ENCODE measurements at places on chromosomes 1 and 21.
A peak's percentile ranks its signal among the peaks of the same experiment; 100 is the strongest.

GRCh38 chr1:25134307-25134706, 98.0 kb downstream of the SYF2 start:
- DNase-seq = no peak

DNA sequence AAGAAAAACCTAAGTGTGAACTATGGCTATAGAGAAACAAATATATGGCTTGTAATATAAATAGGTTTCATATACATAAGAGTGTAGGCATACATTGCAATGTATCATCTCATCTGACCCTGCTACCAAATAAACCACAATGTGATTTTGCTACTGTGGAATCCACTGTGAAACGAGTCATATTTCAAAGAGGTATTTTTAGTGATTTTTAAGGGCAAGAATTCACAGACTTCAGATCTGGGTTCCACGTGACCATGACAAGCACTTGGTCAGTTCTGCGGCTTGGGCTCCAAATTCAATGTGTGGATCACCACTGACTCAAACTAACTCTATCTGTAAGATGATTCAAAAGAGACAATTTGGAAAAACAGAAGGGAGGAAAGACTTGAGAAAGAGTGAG, 147.0 kb upstream of the ERG start:
- no peak for DNase-seq

DNA sequence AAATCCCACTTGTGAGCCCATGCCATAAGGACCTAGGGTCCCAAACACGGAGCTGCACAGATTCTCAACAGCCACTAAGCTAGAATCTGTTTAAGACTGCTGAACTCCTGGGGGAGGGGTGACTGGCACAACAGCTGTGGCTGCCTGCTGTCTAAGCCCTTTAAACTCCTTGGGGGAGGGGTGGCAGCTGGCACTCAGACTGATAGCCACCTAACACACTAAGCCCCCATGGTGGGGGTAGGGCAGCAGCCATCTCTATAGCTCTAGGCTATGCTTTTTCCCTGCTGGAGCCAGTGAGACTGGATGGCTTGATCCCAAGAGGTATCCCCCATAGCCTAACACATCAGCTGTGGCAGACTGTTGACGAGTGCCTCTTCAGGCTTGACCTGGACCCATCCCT, 73.3 kb upstream of the FMO3 start:
- DNase-seq = no peak

- DNase-seq = no peak
Observed at GRCh38 chr1:220824031-220824989, 37.6 kb downstream of the MTARC1 start.

DNA sequence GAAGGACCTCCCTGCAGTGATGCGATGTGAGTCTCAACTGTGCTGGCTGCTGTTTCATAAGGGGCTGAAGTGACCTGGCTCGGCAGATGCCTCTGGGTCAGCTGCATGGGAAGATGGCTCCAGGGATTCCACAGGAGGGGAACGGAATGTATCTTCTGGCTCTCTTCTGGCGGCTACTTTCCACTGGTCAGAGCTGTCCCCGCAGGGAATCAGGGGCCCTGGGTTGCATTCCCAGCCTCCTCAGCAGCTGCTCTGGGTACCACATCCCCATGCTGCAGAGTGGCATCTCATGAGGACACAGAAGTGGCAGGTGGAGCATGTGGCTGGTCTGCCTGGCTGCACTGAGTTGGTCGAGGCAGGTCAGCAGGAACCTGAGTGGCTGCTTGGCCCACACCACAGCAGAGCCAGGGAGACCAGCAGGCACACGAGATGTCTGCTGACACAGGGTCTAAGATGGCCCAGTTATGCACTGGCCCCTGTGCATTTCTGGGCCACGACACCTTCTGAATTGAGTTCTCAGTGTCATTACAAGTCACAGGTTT, 42.8 kb downstream of the POFUT2 start:
- DNase-seq = no peak

GRCh38 chr1:190904091-190904695, 426.5 kb upstream of the BRINP3 start:
- DNase-seq = no peak

GRCh38 chr1:179889589-179889988, 7.5 kb downstream of the TOR1AIP1 start:
- DNase-seq = no peak

GRCh38 chr1:19198820-19199219, 11.2 kb downstream of the UBR4 start:
- DNase-seq = no peak

DNA sequence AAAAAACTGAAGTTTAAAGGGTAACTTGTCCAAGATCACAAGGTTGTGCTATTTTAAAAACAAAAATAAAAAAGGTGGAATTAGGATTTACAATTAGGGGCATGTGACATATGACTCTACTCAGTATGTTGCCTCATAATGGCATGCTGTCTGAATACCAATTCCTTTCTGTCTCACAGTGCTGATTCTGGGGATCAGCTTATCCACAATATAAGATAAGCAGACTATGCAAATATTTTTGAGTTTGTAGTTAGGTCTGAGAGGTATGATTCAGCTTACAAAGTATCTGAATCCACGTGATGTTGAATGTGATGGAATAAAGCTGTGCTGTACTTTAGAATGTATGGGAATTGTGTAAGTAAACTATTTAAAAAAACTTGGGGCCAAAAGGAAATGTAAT, 216.6 kb downstream of the HHIPL2 start:
- DNase-seq = no peak

DNA sequence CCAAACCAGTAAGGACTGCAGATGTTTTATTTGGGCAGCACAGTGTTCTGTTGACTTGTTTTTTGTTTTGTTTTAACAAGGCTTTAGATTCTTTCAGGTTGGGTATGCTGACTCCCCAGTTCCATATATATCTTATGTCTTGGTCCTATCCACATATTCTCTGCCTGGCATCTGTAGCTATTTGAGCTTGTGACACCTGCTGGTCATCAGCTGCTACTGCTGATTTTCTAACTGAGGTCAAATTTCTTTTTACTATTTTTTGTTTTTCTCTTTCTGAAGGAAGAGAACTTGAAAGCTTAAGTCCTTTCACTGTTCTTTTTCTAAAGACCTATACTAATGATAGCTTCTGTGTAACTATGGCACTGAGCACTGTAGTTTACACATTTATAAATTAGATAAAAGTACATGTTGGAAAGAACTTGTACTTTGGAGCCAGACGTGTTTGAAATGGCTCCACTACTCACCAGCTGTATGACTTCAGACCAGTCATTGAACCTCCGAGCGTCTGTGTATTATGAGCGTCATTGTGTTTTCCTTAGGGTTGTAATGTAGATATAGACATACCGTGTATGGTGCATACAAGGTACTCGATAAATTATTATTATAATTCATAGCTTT, 109.4 kb downstream of the NRDC start:
- peak; percentile 25 for DNase-seq

DNA sequence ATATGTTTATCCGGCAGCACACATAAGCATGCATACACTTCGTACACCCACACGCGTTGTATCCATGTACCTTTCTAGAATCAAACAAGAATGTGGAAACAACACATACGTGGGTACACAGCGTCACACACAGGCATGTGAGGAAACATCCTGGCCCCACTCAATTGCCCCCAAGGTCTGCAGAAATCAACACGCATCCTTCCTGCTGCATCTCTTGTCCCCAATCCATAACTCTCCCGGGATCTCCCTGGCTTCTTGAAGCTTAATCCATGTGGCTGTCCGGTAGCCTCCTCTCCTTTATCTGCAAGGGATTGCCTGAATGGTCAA, 5.5 kb upstream of the TBX15 start:
- DNase-seq = no peak

DNA sequence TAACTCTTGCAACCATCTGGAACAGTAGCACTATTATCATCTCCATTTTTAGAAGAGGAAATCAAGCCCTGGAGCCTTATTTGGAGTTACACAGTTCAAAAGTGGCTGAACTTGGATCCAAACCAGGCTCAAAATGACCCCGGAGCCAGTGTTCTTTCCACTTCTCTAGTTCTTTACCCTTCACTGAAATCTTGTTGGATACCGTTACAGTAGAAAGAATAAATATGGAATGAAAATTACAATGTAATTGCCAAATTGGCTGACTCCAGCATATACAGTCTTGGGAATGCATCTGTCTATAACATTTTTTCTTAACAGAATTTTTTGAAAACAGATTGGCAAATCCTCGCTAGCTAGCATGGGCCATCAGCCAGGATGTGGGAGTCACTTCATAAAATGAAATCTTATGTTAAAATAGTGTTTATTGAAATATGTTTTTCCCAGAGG, 261.4 kb downstream of the CTH start:
- no peak for DNase-seq

GRCh38 chr1:107889524-107889923, 75.5 kb downstream of the VAV3 start:
- no peak for DNase-seq

DNA sequence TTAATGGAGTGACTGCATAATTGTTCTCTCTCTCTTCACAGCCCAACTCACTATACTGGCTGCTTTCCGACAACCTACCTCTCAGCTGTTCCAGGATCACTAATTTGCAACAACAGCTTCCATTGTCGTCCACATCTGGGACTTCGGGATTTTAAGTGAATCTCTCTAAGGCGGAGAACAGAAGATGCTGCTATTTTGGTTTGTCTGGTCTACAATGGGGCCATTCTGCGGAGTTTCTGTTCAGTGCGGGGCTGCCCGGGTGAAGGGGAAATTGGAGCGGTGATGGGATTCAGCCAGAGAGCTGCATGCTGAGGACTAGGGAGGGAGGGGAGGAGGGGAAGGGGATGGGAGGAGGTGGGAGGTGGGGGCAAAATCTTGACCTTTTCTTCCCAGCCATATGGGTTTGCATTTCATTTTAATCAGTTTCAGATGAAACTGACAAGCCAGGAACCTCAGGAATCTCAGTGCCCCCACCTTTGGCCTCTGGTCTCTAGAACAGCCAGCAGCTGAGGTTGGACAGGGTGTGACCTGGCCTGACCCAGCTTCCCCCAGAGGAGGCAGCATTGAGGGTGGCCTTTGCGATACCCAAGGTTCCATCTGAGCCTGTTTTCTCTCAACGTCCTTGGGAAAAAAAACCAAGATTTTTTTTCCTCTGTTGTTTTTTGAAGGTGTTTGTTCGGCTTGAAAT, 6.9 kb upstream of the SRP9 start:
- no peak for DNase-seq

DNA sequence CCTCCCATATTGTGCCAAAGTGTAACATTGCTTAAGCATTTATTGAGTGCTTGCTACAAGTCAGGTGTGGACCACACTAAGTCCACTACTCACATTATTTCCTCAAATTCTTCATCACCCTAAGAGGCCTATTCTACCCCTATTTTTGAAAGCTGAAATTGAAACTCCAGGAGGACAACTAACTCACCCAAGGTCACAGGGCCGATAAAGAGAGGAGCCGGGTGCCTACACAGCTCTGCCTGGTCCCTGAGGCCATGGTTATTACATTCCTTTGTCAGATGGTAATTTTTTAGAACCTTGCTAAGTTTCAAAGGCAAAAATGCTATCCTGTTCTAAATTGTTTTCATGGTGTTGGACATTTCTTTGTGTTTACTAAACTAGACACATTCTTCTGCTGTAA, 24.2 kb upstream of the KLHDC8A start:
- no peak for DNase-seq

DNA sequence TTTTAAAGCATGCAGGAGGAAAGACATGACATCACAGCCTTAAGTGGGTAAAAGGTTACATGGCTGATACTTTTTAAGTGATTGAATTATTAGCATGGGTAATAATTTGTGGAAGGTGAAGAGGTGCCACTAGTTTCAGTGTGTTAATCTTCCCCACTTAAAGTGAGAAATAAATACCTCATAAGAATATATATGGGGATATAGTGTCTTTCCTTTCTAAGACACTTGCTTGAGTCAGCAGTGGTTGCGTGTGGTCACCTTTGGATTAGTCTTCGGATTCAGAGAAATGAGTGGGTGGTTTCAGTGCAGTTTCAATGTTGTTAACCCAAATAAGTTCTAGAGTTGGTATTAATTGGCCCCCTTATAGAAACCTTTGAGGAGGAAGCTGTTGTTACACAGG, 94.1 kb downstream of the ADGRL2 start:
- DNase-seq = no peak

DNA sequence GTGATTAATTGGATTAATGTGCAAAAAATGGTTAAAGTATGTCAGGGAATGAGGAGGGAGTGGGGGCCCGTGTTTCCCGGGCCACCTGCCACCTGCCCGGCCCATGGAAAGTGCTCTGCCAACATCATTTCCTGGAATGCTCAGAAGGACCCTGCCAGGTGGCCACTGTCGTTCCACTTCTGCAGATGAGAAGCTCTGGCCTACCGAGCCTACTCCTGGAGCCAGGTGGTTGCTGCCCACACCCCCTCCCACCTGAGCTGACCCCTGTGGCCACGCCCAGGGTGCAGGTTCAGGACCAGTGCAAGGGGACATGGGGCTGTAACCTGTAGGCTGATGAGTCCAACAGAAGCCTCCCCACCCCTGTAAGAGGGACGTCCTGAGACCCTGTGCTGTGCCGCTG, 99.7 kb downstream of the PRDM16 start:
- no peak for DNase-seq

- no peak for DNase-seq
Observed at GRCh38 chr1:206975306-206975705, 5.0 kb upstream of the FCAMR start.

DNA sequence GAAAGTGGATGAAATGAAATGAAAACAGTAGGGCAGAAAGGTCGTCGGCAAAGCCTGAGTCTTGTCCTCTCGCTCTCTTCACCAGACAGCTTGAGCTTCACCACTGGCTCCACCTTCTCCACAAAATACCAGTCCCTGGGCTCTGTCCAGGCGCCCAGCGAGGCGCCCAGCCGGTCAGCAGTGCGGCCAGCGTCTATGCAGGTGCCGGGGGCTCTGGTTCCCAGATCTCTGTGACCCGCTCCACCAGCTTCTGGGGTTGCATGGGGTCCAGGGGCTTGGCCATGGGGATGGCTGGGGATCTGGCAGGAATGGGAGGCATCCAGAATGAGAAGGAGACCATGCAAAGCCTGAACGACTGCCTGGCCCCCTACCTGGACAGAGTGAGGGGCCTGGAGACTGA, 600.5 kb upstream of the ZP4 start:
- no peak for DNase-seq

DNA sequence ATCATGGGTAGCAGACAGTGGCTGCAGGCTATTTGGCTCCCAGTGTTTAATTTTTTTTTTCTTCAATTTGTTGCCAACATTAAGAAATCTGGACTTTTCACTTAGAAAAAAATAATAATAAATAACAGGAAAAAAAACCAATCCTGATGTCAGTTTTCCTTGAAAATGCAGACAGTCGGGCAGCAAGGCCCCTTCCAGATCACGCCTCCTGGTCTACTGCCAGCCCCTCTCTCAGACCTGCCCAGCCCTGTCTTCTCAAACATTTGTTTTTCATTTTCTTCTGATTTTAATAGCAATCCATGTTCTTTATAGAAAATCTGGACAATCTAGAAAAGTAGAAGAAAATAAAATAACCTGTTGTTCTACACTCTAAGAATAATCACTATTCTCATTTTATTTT, 15.5 kb downstream of the IFNGR2 start:
- DNase-seq = no peak

- no peak for DNase-seq
Observed at GRCh38 chr1:64195081-64195395, 8.4 kb upstream of the UBE2U start.

All from HuH-7 (cell line).